ENCODE measurements at places on chromosomes 5 and 9.
A peak's percentile ranks its signal among the peaks of the same experiment; 100 is the strongest.

DNA sequence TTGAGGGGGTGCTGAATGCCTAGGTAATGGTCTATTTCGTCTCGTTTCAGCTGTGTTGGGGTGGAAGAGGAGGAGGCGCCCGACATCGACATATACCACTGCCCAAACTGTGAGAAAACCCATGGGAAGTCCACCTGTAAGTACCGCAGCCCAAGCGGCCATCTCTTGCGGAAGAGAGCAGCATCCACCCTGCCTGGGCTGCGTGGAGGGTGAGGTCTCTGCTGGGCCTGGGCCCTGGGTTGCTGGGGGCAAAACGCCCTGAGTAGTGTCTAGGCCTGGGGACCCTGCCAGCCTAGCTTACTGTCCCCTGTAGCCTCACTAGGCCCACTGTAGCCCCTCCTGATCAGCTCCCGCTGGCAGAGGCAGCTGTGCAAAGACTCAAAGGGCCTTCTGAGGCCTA lies 53.5 kb downstream of the PHF2 start:
- no peak for DNase-seq

DNA sequence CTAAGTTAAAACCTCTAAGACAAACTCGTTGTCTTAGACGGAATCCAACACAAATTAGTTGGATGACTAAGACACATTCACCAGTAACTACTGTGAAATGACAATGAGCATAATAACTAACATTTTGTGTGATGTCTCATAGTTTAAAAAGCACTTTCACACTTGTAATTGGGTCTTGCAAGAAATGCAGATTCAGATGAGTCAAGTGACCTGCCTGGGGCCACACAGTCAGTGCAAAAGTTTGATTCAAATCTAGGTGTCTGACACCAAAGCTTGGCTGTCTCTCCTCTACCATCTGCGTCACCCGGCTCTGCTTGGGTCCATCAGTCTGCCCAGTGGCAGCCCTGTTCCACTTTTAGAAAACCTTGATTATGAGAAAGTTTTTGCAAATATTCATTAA lies 143.7 kb downstream of the TTLL11 start:
- DNase-seq, result peak; percentile 93

DNA sequence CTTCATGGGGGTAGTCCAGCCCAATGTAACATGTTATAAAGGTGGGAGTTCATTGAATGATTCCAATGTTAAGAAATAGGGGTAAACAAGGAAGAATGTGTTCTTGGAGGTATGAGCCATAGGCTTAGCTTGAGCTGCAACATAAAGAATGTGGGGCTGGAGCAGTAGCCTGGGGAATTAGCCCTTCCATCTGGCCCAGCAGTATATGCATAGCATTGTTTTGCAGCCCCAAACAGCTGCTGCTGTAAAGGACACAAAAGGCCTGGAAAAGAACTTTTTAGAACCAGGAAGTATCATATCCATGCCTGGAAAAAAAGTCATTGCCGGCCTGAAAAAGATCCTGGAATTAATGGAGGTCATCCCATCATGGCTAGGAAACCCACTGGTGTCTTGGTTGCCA lies 55.8 kb upstream of the SMARCA2 start:
- no peak for DNase-seq

GRCh38 chr9:110173322-110173642 lies 34.7 kb downstream of the C9orf152 start:
- DNase-seq, result no peak

- no peak for DNase-seq
Observed at GRCh38 chr5:96741891-96742309, 65.8 kb downstream of the ERAP1 start.

DNA sequence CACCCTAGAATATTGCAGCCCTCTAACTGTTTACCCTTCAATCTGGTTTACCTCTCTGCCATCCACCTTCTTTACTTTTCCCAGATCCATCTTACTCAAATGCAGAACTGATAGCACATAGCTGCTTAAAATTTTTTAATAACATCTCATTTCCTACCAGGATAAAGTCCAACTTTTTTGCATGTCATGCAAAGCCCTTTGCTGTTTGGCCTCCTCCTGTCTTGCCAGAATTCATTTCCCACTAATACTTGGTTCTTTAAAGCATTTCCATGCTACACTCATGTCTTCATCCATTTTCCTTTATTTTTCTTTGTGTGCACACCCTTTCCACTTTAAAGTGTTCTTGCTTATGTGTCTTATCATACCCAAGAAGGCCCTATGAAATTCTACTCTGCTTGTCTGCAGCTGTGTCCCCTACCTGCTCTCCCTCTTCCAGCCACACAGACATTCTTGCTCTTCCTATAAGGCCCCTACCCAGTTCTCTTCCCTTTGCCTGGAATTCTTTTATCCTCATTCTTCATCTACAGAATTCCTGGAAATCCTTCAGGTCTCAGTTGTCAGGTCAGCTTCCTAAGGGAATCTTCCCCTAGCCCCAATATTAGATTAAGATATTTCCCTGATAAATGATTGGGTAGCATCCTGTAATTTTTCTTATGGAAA lies 50.3 kb downstream of the TLE4 start:
- DNase-seq, result no peak

- peak; percentile 61 for DNase-seq
Observed at GRCh38 chr9:127637322-127637847, 25.3 kb downstream of the STXBP1 start.

GRCh38 chr9:137083394-137084004 lies 3.3 kb upstream of the MAN1B1 start:
- peak; percentile 98 for DNase-seq

GRCh38 chr5:152844713-152845112 lies 439.6 kb upstream of the NMUR2 start:
- DNase-seq, result no peak

DNA sequence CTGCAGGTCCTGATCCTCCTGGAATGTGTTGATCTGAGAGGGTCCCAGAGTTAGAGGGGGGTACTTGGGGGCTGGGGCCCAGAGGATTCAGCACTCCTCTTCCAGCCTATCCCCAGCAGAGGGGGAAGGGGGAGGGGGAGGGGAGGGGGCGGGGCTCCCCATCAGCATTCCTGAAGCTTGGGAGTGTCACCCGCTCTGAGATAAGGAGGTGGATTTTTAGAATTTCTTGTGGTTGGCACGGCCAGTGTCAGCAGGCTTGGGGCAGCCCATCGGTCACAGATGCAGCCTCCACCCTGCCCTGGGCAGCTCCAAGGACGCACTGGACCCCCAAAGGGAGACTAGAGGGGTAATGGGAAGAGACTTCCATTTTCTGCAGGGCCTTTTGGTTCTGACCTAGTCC lies 5.3 kb downstream of the FGF18 start:
- DNase-seq, result no peak

DNA sequence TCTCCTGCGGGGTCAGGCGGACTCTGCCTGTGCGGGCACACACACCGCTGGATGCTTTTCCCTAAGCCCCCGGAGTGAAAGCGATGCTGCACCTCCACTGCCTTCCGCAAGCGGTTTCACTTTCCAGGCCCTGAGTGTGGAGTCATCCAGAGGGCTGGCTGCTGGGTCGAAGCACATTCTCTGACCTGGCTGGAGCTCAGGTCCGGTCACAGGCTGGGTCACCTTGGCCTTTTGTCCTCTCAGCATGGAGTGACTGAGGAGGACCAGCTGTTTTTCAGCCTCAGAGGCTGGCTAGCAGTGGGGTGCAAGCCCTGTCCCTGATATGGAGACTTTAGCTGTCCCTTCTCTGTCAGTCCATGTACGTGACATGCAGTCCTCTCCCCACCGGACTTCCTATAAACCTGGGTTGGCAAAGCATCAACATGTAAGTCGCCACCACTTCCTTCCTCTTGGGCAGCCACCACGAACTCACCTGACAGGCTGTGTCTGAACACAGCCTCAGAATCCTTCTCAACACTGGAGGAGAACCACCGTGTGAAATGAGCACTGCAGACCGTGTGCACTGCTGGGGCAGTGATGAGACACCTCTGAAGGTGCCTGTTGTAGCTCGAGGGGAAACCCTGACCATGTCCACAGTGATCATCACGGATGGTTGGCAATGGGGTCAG lies 51.3 kb downstream of the GADD45G start:
- no peak for DNase-seq

DNA sequence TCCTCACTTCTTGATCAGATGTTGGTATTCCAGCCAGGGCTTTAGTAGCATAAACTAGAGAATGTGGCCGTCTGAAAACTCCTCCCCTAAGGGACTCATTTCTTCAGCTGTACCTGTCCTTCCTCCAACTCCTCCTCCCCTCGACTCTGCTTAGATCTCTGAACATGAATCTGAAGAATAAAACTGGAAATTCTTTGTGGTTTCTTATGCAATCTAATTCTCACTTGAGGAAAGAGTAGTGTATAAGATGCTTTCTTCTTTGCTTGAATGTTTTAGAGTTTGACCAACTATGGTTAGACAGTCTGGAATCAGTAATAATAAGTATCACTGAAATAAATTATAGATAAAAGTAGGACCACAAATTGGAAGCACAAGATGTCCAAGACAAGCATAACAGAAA lies 128.5 kb downstream of the LRRC70 start:
- DNase-seq, result no peak

- DNase-seq, result peak; percentile 45
Observed at GRCh38 chr5:55187370-55187769, 14.4 kb upstream of the CDC20B start.

DNA sequence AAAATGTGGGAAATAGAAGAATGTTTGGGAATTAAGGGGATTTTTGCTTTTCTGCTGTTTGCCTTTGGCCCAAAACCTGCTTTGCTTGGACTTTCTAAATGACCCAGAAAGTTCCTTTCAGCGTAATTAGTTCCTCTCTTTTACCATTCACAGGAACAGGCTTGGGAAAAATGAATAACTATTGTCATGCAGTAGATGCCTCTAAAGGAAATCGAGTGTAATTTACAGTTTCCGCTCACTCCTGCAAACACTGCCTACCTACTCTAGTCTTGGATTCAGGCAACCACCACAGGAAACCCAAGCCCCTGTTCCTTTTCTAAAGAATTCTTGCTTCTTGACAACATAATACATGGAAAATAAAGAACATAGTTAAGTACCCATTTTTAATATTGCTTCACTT lies 25.0 kb downstream of the TTC23L start:
- no peak for DNase-seq

GRCh38 chr5:148623741-148624140 lies 30.6 kb downstream of the HTR4 start:
- DNase-seq, result peak; percentile 72

DNA sequence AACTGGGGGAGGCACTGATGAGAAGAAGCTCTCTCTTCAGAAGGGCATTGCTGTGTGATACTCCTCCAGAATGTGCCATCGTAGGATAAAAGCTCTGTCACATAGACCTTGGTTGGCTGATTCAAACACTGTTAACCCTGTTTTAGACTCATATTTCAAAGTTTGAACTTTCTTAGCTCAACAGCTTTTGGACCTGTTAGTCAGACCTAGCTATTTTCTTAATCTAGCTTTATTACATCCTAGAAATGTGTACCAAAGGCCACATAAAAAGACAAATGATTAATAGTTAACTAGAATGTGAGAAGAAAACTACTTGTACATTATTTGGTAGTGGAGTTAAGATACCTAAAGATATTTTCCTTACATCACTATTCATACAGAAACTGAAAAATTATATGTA lies 4.3 kb downstream of the RHOBTB3 start:
- DNase-seq, result no peak

DNA sequence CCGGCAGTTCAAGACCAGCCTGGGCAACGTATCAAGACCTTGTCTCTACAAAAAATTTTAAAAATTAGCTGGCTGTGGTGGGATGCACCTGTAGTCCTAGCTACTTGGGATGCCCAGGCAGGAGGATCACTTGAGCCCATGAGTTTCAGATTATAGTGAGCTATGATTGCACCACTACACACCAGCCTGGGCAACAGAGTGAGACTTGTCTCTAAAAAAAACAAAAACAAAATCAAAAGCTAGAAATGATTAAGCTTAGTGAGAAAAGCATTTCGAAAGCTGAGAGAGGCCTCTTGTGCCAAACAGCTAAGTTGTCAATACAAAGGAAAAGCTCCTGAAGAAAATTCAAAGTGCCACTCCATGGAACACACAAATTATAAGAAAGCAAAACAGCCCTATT lies 4.8 kb downstream of the FAM151B start:
- no peak for DNase-seq

- peak; percentile 39 for DNase-seq
Observed at GRCh38 chr9:137294681-137295237, 7.3 kb downstream of the NRARP start.

Data from M059J (cell line).